ENCODE measurements at places on chromosomes 11 and 22.

- DNase-seq: no peak
Measured at GRCh38 chr11:64590763-64591221, at the start of gene SLC22A12. SLC22A12 (plus strand) TSS chr11:64591220; CDS start chr11:64591557, 337 bp downstream.

- DNase-seq: no peak
Measured at GRCh38 chr11:31582697-31583096, 73.1 kb downstream of the ELP4 start.

GRCh38 chr11:124644426-124645280 lies 22.0 kb downstream of the TBRG1 start:
- DNase-seq: peak; percentile 74

DNA sequence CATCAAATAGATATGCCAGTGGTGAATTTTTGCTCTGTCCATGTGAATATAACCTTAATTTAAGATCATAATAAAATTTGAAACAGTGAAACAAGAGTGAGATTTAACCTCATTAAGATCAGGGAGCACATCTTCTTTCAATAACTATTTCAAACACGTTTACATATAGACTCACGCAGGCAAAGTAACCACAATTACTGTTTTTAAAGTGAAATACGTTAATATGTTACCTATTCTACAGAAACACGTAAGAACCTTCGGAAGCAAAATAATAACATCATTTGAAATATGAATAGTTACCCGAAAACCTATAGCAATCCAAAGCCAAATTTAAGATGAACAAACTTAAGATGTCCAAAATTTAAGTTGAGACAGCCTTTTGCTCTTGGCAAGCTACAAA lies 136.2 kb upstream of the ZC3H12C start:
- no peak for DNase-seq

GRCh38 chr11:27757953-27758352 lies 57.7 kb upstream of the BDNF start:
- DNase-seq: peak; percentile 66

GRCh38 chr22:46587492-46588278 lies 32.5 kb upstream of the GRAMD4 start:
- DNase-seq: no peak
